ENCODE measurements at places on chromosomes 12 and 14.

- no peak for DNase-seq
Observed at GRCh38 chr12:107306141-107306659, 212.9 kb upstream of the CRY1 start.

- DNase-seq, result no peak
Observed at GRCh38 chr14:32044454-32044853, 32.6 kb upstream of the ARHGAP5 start.

GRCh38 chr14:73269729-73270531 is 32.6 kb downstream of the PAPLN start:
- no peak for DNase-seq

GRCh38 chr12:55927588-55928502 is at the start of gene PYM1:
Gene PYM1, minus strand, starts transcription at chr12:55927894. Its CDS starts 133 bp downstream, at chr12:55927761.
- peak; percentile 62 for DNase-seq

- DNase-seq, result no peak
Observed at GRCh38 chr12:2681450-2682205, 113.1 kb upstream of the FKBP4 start.

All from effector memory CD4-positive, alpha-beta T cell (primary cell).